ENCODE measurements at places on chromosomes 1 and 21. TPM values are rescaled to one million over a fixed set of nuclear protein-coding genes. Genes with fewer than 3 reads are reported as not detected.

The C21orf91 gene
- total RNA-seq = 8.1 TPM

The CD48 gene
- not detected for total RNA-seq

The SPRR2A gene
- total RNA-seq = not detected

The EBNA1BP2 gene
- 201 TPM for total RNA-seq

The PLPPR4 gene
- total RNA-seq = under 0.01 TPM

The USP21 gene
- total RNA-seq = 8.1 TPM

The NBPF11 gene
- total RNA-seq = 5.3 TPM

The ENAH gene
- 99.1 TPM for total RNA-seq

The SERTAD4 gene
- total RNA-seq = 2.7 TPM

The ZNF593OS gene
- not detected for total RNA-seq

The TEKT2 gene
- total RNA-seq = not detected

The TMIGD3 gene
- total RNA-seq = not detected

The AK2 gene
- 277 TPM for total RNA-seq

The CR2 gene
- not detected for total RNA-seq

The TNFRSF14 gene
- total RNA-seq = 21.3 TPM

The ADORA1 gene
- total RNA-seq = not detected

The CTSE gene
- total RNA-seq = 0.36 TPM

The TNN gene
- total RNA-seq = not detected

The GNPAT gene
- 69.0 TPM for total RNA-seq

The RAB13 gene
- 53.6 TPM for total RNA-seq

The AMY2A gene
- total RNA-seq = not detected

The DYNLT5 gene
- 0.27 TPM for total RNA-seq

The LRRC7 gene
- total RNA-seq = under 0.01 TPM

The KISS1 gene
- total RNA-seq = not detected

The MROH7 gene
- under 0.01 TPM for total RNA-seq

The C1orf56 gene
- 2.9 TPM for total RNA-seq

All from thoracic aorta endothelial cell (primary cell).